Stimulated activated CD4-positive, alpha-beta T cell treated with anti-CD3 and anti-CD28 coated beads, Interleukin-4, amount 100 ng/mL, for 48 hours (primary cell): ENCODE measurements at places on chromosomes 12 and 14.

DNA sequence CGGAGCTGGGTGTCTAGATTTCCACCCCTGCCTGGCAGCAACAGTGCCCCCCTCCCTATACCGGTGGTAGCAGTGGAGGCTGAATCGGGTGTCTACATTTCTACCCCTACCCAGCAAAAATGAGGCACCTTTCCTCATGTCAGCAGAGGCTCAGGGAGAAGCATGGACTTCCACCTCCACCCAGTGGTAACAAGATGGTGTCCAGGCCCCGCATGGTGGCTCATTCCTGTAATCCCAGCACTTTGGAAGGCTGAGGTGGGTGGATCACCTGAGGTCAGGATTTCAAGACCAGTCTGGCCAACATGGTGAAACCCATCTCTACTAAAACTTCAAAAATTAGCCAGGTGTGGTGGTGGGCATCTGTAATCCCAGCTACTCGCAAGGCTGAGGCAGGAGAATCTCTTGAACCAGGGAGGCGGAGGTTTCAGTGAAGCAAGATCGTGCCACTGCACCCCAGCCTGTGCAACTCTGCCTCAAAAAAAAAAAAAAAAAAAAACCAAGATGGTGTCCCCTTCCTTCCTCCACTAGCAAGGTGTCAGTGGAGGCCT is 35.5 kb upstream of the OR5AU1 start:
- no peak for DNase-seq

- DNase-seq: no peak
Measured at GRCh38 chr12:388012-388411, 1.1 kb downstream of the KDM5A start.

- DNase-seq: no peak
Measured at GRCh38 chr12:76569685-76570604, 10.4 kb upstream of the OSBPL8 start.

GRCh38 chr14:97401714-97402113 is 604.5 kb downstream of the VRK1 start:
- DNase-seq: no peak

GRCh38 chr12:109555431-109556315 is 17.6 kb downstream of the MMAB start:
- DNase-seq: no peak

- DNase-seq: no peak
Measured at GRCh38 chr12:114846771-114847170, 162.8 kb upstream of the TBX3 start.

- no peak for DNase-seq
Measured at GRCh38 chr12:43675048-43675904, 83.3 kb downstream of the PUS7L start.

DNA sequence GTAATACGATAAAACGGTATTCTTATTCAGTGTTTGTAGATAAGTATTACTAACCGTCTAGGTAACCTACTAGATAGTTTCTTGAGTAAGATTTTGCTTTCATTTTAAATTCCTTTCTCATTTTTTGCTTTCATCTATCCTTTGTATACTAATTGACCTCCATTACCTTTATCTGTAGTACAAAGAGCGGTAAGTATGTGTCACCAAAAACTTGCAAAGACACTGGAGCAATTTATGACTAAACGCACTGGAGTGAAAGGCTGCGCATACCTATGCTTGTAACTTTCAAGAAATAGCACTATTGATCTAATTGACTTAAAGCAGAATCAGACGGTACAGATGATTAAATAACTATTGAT is 1.7 kb downstream of the ARHGAP5 start:
- DNase-seq: no peak

DNA sequence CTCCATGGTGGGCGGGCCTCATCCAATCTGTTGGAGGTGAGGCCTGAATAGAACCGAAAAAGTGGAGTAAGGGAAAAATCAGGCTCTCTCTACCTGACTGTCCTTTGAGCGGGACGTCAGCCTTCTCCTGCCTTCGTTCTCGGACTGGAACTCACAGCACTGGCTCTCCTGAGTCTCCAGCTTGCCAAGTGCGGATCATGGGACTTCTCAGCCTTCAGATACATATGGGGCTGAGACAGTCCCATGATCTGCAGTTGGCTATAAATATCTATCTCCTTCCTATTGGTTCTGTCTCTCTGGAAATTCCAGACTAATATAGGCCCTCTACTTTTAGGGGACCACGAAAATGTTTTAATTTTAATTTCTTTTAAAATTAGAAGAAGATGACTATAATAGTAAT is 29.7 kb upstream of the PLEK2 start:
- no peak for DNase-seq
